ENCODE measurements at places on chromosomes 13 and 19.
A peak's percentile ranks its signal among the peaks of the same experiment; 100 is the strongest.

DNA sequence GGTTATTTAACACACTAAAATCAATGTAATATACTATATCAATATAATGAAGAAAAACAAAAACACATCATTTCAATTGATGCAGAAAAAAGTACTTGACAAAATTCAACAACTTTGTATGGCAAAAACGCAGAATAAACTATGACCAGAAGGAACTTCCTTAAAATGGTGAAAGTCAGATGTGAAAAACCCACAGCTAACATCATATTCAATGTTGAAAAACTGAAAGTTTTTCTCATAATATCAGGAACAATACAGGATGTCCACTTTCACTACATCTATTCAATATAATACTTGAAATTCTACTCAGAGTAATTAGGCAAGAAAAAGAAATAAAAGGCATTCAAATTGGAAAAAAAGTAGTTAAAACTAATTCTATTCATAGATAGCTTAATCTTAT, 50.3 kb downstream of the SPRY2 start:
- no peak for DNase-seq

DNA sequence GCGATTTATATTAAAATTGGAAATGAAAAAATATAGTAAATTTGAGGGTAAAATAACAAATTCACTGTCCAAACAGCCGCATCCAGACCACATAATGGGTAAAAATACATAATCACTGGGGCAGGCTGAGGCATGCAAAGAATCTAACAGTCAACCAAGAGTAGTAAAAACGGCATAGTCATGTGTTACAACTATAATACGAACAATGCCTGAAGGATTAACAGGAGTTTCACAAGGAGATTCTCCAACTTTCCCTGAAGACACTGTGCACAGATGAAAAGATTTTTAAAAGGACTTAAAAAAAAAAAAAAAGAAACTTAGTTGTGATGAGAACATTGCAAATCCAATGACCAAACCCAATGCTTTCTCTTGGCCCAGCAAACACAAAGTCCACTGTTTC, 20.4 kb upstream of the ATXN8OS start:
- DNase-seq = no peak

GRCh38 chr19:31316201-31316951, 32.9 kb downstream of the TSHZ3 start:
- DNase-seq = no peak

- DNase-seq = no peak
Observed at GRCh38 chr13:107721125-107721869, 494.0 kb downstream of the LIG4 start.

DNA sequence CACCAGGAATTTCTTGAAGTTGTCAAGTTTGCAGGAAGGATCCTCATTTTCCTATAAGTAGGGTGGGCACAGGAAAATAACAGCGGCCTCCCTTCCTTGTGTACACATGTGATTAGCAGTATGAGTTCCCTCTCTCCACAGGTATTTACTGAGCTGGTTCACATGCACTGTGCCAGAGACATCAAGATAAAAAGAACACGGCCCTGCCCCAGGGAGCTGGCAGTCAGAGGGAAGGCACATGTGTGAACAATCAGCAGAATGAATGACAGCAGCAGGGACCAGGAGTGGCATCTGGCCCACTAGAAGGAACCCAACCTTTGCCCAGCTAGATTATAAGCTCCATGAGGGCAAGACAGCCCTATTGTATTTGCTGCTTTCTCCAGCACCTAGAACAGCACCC, 13.9 kb downstream of the DOCK9 start:
- DNase-seq = no peak

- no peak for DNase-seq
Observed at GRCh38 chr13:61162106-61162505, 253.5 kb downstream of the PCDH20 start.

DNA sequence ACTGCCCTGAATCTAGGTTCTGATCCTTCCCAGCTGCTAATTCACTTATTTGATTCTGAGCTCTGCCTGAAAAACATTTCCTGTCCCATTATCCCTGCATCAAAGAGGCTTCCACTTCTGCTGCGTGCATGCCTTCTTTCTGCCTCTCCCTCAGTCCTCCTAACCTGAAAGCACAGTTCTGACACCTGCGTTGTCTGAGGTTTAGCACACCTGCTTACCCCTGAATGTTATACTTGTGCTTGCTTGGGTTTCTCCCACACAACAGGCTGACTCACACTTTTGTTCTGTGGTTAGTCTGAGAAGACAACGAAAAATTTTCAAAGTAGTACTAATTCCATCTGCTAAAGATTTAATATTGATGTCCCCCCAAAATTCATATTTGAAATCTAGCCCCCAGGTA, 3.1 kb upstream of the SOHLH2 start:
- DNase-seq = no peak

GRCh38 chr19:52739576-52739975, 4.7 kb upstream of the ZNF611 start:
- no peak for DNase-seq

GRCh38 chr13:95137096-95137495, 164.2 kb downstream of the ABCC4 start:
- no peak for DNase-seq

GRCh38 chr13:73131247-73131646, 72.4 kb downstream of the KLF5 start:
- no peak for DNase-seq

DNA sequence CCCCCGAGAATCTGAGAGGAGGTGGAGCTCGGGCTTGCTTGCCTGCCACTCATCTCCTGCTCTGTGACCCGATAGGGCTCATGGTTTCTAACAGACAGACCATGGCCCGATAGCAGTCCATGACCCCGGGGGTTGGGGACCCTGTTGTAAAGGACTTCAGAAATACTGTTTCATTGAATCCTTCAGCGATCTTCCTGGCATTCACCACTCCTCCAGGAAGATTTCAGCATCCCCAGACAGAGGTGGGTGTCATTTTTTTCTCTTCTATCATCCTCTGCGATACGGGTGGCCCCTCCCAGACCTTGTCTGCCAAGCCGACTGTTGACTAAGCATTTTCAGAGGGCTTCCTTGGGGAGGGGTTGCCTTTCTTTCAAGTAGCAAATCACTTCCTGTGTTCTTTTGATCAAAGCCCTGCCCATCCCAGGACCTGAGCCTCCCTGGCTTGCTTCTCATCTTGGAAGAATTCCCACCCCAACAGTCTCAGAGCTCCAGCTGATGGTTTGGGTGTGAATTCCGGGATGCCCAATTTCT, 1.7 kb downstream of the MYO1F start:
- no peak for DNase-seq

GRCh38 chr19:45640849-45641273, 1.7 kb upstream of the EML2 start:
- no peak for DNase-seq

DNA sequence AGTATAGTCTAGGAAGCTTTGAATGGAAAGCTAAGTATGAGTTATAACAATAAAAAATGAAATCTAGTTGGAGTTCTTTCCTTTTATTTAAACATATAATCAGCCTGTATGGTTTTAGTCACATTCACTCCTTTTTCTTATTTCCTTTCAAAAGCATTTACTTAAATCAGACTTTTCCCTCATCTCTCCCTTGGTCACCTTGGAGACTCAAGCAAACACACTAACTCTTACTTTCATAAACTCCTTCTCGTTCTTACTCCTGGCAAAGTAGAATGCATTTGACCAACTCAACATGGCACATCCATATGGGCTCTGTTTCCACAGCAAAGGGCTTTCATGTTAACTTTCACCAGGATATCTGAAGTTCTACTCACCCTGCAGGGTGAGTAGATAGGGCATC, 400.0 kb downstream of the LMO7 start:
- no peak for DNase-seq

GRCh38 chr13:79966059-79966458, 374.9 kb downstream of the SPRY2 start:
- no peak for DNase-seq

DNA sequence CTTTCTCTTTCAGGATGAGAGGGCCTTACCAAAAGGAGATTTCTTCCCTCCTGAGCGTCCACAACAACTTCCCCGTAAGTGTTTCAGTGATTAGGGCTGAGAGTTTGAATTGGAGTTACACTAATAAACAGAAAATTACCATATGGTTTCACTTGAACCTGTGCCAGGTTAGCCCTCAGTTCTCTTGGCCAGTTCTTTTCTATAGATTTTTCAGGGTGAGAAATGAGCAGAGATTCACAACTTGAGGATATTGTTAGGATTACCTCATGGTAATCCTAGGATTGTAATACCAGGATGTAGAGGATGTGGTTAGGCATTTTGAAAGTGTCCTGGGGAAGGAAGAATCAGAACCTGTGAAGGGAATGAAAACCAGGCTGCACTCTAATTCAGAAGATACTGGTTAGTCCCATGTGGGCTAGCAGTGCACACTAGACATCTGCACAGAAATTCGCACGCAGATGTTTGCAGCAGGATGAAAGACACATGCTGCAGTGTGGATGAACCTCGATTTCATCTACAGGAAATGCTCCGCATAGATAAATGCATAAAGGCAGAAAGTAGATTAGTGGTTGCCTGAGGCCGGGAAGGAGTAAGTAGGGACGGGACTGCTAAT, 24.1 kb downstream of the HNRNPM start:
- DNase-seq = no peak

- no peak for DNase-seq
Observed at GRCh38 chr19:45785097-45785496, 2.8 kb upstream of the DMPK start.

GRCh38 chr13:42039946-42040729, 8.3 kb upstream of the DGKH start:
- peak; percentile 13 for DNase-seq

- no peak for DNase-seq
Observed at GRCh38 chr19:6039566-6040225, 61.8 kb upstream of the RANBP3 start.

- DNase-seq = no peak
Observed at GRCh38 chr19:28403690-28404089, 809.3 kb downstream of the UQCRFS1 start.

- DNase-seq = no peak
Observed at GRCh38 chr19:13097463-13098258, 5.0 kb downstream of the LYL1 start.

DNA sequence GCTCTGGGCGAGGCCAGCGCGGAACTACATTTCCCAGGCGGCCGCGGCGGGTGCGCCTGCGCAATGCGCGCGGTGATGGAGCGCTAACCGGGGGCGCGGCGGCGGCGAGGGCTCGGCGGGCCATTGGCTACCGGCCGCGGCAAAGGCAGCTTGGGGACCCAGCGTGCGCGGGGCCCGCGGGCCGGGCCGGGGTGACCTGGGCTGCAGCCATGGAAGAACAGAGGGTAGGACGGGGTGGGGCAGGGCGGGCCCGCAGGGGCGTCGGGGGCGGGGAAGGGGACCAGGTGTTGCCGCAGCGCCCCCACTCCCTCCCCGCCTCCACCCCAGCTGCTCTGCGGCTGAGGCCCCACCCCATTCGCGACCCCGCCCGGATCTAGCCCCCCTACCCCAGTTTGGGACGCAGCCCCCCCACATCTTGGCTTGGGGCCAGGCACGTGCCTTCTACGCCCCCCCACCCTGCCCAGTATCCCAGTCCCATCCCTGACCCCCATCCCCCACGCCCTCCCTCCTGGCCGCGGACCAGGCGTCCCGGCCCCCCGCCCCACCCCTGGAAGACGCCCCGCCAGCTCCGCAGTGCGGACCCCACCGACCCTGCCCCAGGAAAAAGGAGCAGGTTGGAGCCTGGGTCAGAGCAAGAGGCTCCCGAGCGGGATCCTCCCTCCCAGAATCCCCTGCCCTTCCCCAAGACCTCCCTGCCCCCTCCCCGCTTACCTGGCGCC, at the start of gene FSD1:
FSD1 (plus strand) TSS at position 61 of the 719 bp plus-strand sequence; CDS start at position 210, 149 bp downstream.
- no peak for DNase-seq

- no peak for DNase-seq
Observed at GRCh38 chr13:109126178-109126577, 496.8 kb downstream of the MYO16 start.

DNA sequence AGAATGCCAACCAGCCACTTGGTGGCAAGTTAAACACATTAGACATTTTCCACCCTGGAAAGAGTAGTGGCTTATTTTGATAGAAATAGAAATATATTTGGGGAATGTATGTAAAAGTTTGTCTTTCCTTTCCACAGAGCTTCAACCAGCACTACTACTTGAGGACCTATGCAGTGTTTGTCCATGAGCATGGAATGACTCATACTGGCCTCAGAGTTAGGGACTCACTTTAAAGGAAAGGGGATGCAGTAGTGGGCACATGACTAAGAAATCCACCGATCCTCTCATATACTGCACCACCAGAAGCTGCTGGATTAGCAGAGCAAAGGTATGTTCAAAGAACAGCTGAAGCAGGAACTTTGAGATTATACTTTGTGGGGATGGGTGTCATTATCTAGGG, 62.6 kb downstream of the LACC1 start:
- DNase-seq = no peak

DNA sequence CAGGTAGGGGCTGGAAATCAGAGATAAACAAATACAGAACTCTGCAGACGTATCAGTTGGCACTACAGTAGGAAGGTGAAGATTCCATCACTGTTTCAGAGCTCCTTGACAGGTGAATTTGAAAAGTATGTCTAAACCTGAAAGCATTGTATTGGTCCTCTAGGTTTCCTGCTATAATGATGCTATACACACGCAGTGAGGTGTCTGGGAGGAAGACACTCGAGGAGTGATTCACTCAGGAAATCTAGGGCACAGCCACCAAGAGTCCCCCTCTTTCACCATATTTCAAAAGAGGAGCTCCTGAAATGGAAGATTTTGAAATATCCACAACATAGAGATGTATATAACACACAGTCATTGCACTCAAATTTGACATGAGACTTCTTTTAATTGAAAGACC, 331.0 kb upstream of the DACH1 start:
- no peak for DNase-seq

DNA sequence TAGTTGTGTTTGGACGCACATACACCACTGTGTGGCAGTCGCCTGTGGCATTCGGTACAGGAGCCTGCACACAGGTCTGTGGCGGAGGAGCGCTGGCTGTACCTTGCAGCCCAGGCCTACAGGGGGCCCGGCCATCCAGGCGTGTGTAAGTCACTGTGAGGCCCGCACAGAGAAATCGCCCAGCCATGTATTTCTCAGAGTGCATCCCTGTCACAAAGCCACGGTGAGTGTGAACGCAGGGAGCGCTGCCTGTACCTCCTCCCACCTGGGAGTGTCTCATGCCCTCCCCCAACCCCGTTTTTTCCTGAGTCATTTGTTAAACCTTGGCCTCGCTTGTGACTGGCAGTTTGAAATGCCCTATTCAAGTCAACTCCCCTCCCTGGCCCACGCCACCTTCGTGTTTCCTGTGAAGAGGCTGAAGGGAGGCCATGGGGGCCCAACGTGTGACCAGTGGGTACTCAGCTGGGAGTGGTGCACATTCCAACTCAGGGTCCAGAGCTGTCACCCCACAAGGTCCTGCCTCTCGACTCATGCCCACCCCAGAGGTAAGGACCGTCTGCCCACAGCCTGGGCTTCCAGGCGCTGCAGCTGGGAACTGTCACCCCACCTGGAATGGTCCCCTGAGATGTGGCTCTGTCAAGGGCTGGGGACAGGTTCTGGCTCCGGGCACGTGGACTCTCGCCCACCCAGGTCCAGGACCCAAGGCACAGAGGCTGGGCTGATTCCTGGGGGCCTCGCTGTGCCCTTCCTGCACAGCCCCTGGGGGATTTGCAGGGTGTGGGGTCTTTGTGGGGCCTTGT, 11.6 kb upstream of the RASA3 start:
- DNase-seq = no peak

Data from NCI-H2107 (cell line).